EH (cell line): ENCODE measurements at places on chromosomes 2 and 18.

- DNase-seq: no peak
Measured at GRCh38 chr18:50644146-50644545, 84.3 kb downstream of the MAPK4 start.

DNA sequence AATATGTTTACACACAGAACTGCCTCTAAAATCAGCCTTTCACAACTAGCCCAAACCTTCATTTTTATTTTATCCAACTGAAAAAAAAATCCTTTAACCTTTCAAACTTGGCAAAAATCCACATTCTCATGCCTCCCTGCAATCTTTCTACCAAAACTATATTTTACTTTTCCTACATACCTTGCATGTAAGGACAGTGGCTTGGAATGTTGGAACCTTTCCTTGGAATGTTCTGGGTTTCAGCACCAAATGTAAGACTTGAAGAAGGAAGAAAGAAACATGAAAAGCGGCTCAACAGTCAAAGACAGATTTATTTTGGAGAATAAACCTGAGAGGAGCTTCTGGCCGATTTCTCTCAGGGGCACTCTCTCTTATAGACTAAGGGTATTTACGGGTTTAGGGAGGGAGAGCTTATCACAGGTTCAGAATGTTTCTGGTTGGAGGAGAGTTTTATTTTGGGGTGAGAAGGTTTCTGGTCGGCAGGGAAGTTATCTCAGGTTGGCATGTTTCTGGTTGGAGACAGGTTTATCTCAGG, 79.7 kb downstream of the RRM2 start:
- peak; percentile 60 for DNase-seq

DNA sequence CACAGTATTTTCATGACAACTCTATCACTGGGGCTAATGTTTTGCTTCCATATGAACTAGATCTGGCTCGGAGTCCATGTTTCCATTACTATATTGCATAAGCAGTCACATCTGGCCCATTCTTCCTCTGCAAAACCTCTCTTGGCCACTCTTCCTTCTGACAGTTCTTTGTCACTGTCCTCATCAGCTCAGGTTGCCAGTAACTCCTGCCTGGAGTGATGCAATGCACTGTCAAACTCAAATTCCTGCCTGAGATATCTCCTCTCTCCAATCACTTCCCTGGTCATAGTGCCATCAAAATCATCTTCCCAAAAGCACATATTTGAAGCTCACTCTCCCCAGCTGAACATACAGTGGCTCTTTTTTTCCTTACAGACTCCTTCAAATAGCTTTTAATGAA, 66.1 kb downstream of the COLEC12 start:
- peak; percentile 38 for DNase-seq

- DNase-seq: no peak
Measured at GRCh38 chr2:67340133-67341011, 56.8 kb upstream of the ETAA1 start.

DNA sequence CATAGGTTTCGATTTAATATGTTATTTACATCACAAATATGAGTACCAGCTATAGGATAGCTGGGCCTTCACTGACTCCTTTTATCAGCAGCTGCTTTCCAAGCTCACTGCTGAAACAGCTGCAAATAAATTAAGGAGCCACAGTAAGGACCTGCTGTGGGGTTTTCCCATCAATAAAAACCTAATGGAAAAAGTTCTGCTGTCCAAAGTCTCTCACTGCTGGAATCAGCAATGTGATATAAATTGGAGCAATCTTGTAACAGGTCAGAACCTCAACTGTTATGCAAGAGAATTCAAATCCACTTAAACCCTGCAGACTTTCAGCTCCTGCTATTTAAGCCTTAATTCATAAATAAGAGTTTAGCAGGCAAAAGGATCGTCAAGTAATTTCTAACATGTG, 61.3 kb downstream of the NEB start:
- DNase-seq: no peak

- no peak for DNase-seq
Measured at GRCh38 chr2:57479981-57480380, 566.6 kb upstream of the VRK2 start.

DNA sequence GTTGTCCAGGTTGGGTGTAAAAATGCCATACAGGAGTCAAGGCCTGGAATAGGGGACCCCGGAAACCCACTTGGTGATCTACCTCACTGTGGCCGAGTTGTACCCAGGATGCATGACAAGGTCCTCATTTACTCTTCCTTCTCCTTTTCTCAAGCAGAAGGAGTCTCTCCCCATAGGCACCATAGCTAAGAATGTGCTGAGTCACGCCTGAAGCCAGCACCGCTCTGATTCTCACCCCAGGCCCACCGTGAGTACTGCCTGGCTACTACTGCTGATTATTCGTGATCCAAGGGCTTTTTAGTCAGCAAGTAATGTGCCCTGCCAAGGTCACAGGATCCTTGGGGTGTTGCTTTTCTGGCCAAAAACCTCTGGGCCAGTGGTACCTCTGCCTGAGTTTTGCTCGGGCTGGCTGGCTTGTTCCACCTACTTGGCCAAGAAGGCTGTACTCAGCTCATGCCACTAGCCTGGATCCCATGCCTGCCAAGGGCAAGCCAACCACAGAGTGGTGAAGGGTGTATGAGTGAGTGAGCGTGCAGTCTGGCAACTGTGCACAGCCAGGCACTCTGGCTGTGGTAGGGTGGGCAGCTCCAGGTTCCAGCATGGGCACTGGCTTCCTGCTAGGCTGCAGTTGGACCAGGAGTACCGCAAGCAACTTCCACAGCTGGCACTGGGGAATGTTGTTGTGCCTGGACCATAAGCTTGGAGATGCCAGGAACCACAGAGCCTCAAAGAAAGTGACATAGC, 650.1 kb upstream of the VRK2 start:
- peak; percentile 51 for DNase-seq

GRCh38 chr2:229910832-229911412, 10.9 kb downstream of the TRIP12 start:
- peak; percentile 20 for DNase-seq

DNA sequence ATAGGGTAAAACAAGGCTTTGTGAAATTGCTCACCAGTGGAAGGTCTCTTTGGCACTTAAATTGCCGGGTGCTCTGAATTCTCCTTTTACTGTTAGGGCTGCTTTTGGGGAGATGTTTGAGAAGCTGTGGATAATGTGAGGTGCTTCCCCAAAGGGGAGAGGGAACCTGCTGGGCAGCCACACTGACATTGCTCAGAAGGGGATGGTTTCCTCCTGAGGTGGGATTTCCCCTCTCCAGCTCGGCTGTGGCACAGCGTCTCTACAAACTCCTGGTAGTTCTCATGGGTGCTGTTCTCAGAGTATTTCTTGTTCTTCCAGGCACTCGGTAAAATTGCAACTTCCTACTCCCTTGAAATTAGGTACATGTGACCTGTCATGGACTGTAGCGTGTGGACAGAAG, 124.2 kb downstream of the LPIN1 start:
- DNase-seq: no peak

DNA sequence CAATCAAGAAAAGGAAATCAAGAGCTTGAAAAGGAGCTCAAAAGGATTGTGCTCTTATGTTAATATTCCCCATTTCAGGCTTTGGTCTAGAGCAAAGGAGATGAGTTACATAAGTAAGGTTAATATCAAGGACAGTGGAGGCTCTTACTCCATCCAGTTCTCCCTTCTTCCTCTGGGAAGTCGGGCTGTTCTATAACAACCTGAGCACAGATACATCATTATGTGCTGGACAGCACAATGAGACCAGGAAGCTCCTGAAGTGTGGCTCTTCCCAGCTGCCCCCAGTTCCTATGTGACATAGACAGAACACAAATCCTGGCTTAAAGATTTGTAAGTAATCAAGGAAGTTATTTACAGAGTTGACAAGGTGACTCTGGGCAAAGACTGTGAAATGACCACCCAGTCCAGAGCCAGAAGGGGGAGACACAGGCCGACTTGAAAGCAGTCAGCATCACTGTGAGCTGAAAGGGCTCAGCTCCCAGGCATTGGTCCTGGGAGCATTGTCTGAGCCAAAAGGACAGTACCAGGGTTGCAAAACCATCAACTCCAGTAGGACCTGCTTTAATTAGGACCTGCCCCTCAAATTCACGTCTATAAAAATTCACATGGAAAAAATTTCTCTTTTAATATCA, 917.6 kb upstream of the ACVR2A start:
- no peak for DNase-seq

DNA sequence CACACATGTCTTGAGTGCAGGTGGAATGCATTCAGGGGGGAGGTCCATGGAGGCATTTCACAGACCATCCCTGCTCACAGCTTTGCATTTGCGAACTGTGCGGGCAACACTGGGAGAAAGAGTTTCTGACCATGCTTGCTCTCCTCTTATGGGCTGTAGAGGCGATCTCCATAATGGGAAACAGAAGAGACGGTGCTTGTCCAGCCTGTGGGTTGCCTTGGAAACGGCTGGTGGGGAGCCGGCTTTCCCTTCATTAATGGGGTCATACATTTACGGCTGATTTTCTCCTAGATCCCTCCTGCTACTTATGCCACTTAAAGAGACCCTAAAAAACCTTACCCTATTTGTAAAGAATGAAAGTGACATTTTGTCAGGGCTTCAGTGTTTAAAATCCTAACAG, 147.4 kb downstream of the SOX11 start:
- no peak for DNase-seq

GRCh38 chr2:216418981-216419380, 6.7 kb downstream of the SMARCAL1 start:
- no peak for DNase-seq

- no peak for DNase-seq
Measured at GRCh38 chr2:241900251-241901017, 30.9 kb downstream of the RTP5 start.

- DNase-seq: no peak
Measured at GRCh38 chr2:23379220-23379695, 5.7 kb upstream of the KLHL29 start.

DNA sequence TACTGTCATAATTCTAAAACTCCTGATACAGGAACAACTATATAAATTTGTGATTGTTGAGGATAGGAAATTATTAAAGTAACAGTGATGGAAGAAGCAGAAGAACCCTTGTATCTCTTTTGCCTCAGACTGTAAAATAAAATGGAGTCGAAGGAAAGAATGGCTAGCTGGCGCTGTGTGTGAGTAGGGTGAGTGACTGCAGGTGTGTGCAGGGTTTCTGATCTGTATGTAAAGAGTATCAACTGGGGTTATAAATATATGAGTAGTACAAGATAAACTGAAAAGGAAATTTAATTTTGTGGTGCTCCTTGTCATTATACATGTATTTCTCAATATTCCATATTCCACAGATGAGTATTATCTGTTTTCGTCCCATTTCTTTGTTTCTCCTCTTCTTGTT, 15.2 kb downstream of the POLI start:
- DNase-seq: no peak

DNA sequence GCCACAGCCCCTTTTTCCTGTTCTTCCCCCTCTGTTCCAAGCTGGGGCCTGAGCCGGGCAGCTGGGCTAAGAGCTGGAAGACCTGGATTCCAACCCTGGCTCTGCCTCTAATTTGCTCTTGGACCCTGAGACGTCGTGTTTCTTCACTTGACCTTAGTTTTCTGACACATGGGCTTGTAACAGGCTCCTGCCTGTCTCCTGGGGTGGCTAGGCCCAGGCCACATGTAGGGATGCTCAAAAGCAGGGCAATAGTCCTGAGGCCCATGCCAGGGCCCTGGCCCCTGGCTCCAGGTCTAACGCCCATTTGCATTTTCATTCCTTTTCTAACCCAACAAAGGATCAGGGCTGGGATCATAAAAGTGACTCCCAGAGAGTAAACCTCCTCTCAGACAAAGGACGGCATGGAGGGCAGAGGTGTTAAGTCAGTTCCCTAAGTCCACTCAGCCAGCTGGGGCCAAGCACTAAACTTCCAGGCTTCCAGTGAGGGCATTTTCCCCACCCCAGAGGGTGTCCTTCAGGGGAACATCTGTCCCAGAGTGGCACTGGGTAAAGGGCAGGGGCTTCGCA, 16.6 kb upstream of the DNMT3A start:
- DNase-seq: no peak

GRCh38 chr2:14601156-14601770, 31.3 kb upstream of the LRATD1 start:
- no peak for DNase-seq

DNA sequence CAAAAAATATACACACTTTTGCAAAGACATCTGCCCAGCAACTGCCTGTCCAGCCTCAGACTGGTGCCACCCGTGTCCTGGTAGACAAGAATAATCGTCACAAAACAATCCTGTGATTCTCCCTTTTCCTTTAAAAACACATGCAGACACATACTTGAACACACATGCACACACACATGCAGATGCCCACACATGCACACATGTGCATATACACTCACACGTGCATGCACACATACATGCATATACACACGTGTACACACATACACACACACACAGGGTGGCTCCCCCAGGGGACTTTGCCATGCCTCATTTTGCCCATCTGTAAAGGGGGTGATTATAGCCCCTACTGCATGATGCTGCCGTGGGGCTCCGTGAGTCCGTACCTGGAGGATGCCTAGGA, 24.9 kb upstream of the ALPP start:
- DNase-seq: no peak

DNA sequence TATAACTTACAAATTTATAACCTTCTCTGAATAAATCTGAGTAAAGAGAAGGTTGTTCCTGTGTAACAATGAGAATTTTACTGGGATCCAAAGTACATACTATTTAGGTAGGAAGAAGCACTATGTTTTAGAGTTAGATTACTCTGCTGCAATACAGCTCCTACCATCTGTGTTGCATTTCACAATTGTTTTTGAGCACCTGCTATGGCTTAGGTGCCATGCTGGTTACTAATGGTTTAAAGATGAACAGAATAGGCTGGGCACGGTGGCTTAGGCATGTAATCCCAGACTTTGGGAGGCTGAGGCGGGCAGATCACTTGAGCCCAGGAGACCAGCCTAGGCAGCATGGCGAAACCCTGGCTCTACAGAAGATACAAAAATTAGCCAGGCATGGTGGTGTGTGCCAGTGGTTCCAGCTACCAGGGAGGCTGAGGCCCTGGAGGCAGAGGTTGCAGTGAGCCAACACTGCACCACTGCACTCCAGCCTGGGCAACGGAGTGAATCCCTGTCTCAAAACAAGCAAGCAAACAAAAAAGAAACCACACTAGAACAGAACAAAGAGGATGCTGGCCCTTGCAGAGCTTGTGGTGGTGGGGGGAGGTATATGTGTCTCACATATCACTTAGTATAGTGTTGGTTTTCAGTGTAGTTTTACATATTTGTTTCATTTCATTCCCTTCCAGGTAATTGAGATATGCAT, 56.7 kb downstream of the SPTBN1 start:
- no peak for DNase-seq

DNA sequence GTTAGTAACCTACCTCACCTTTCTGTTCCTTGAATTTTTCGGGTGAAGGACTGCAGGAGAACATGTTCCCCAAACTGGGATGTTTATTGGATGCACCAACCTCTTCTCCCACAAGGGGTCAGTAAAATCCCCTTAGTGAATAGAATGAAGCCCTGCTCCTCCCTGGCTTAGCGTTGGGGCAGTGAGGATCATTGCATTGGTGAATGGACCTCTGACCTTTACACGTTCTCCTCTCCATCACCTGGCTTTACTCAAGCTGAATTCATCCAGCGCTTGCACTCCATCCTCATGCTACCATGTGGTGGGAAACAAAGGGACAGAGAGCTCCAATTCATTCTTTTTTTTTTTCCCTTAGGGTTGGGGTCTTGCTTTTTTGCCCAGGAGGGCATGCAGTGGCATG, 157.2 kb downstream of the MIB1 start:
- DNase-seq: peak; percentile 45
